ENCODE measurements at places on chromosomes 6 and 20.

DNA sequence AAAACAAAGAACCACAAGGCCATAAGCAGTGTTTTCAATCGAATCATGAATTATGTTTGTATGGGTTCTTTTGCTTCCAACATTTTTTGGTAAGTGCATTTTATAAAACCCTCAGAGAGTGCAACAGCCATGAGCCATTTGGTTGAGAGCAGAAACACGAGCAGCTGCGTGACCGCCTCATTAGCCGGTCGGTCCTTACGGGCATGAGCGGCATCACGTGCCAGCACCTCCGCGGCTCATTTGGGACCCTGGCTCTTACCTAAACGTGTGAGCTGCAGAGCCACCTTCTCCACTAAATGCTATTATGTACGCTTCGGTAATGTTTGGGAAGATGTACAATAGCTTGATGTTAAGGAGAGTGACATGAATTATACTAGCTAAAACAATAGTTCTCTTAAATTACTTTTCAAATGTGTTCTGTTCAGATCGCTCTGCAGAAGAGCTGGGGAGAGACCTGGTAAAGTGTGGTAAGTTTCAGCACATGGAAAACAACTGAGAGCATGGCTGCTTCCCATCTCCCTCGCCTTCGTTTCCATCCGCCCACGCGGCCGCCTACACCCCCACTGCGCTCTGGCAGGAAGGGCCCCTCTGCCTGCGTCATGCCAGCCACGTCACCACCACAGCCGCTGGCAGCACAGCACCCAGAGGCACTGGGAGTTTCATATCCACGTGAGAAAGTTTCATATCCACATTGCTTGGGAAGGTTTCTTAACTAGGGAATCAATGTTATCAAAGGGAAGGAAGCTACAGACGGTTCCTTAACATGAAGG, 23.7 kb upstream of the PDE10A start:
- DNase-seq, result no peak

DNA sequence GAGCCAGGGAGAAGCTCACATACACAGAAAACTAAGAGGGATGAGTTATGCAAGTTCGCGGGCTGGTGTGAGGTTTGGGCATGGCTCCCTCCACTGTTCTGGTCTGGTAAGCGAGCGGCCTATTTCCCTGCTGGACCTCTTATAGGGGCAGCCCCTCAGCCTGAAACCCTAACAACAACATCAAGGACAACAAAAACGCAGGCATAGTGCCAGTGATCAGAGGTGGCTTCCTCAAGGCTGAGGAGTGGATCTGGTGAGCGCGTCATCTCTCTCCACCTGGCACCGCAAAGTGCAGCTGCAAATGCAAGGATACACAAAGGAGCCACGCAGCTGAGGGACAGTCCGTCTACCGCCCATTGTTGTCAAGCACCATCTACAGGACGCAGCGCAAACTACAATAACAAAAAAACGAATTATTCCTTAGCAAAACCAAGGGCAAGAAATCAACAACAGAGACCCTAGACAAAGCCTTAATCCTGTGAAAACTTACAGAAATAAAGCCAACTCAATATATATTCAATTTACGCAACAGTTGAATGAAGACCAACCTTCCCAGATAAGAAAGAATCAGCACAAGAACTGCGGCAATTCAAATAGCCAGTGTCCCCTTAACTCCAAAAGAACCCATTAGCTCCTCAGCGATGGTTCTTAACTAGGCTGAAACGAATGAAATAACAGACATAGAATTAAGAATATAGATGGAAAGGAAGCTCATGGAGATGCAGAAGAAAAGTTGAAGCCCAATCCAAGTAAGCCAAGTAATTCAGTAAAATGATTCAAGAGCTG, 9.2 kb upstream of the DEFB110 start:
- no peak for DNase-seq

DNA sequence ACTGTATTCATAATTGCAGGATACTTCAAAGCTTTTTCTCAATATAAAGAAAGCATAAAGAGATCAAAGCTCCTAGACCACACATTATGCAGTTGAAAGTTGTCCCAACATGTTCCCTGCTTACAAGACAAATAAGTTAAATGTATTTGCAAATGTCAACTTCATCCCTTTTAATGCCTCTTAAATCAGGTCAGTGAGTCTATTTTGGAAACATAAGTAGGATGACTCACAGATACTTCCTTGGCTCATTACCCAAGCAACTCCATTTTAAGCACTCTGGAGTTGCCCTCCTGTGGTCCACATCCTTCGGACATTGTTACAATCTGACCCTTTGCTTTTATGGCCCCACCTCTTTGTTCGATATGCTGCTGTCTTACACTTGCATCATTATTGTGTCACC, 162.0 kb downstream of the FAXC start:
- DNase-seq, result no peak

- DNase-seq, result no peak
Observed at GRCh38 chr6:50264995-50265571, 215.4 kb upstream of the DEFB112 start.

All from brain pericyte (primary cell).